Stimulated activated CD4-positive, alpha-beta T cell treated with anti-CD3 and anti-CD28 coated beads, Interleukin-4, amount 100 ng/mL, for 4 hours (primary cell): ENCODE measurements at places on chromosomes 5 and 9.

GRCh38 chr9:86766511-86766910, 180.8 kb downstream of the GAS1 start:
- no peak for DNase-seq

GRCh38 chr9:131366761-131367401, 27.0 kb upstream of the PRRC2B start:
- no peak for DNase-seq

DNA sequence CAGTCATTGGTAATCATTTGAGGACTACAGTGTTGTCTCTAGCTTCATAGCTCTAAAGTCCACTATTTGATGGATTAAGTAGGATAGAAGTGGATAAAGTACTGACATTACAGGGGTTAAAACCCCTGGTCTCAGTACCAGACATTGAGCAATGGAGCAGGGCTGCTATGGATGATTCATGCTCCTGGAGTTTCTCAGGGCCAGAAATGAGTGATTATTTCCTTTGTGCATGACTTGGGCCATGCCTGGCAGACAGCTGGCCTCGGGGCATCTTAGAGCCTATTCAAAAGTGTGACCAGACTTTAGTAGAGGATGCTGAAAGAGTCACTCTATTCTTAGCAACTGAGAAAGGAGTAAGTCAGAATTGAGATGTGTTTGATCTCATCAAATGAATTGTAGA, 350.7 kb upstream of the TLE4 start:
- no peak for DNase-seq

GRCh38 chr5:13346401-13346800, 598.1 kb downstream of the DNAH5 start:
- DNase-seq = no peak

DNA sequence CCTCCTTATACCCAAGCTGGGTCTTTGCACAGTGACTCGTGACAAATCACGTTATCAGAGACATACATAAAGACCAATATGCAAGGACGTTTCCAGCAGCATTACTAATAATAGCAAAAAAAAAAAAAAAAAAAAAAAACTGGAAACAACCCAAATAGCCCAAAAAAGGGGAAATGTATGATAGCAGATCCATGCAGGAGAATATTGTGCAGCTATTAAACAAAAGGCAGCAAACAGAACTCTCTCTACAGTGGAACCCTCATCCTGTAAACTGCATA, 37.7 kb downstream of the C5orf15 start:
- DNase-seq = no peak

DNA sequence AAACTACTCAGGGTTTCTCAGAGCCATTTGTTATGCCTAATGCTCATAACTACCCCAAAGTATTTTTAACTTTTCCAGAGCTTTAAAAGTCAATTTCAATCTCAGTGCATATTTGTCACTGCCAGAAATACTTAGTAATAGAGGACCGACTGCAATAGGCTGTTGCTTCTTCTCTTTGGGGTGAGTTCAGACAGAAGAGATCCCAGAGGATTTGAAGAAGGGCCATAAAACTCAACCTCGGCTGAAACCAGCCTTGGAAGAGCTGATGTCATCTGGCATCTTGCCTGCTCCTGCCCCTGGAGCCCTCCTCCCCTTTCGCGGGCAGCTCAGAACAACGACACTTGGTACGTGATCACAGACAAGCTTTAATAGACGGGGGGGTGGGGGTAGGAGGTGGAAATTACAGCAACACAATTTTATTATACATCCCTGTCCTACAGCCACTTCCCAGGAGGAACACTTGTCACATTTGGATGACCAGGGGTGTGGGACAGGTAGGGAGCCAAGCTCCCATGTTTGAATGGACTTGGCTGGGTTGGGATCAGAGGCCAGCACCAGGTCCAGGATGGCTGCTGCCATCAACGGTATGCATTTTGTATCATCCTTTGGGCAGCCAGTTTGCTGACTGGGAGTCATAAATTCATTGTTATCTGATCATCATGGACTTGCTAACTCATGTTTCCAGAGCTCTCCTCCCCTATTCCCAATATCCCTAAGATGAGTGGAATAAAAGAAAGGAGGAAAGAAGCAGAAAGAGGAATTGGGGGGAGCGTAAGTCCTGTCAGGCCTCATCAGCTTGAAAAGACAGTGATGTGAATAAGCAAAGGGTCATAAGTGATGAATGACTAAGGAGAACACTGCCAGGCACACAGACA, 186.6 kb upstream of the PANK3 start:
- no peak for DNase-seq

DNA sequence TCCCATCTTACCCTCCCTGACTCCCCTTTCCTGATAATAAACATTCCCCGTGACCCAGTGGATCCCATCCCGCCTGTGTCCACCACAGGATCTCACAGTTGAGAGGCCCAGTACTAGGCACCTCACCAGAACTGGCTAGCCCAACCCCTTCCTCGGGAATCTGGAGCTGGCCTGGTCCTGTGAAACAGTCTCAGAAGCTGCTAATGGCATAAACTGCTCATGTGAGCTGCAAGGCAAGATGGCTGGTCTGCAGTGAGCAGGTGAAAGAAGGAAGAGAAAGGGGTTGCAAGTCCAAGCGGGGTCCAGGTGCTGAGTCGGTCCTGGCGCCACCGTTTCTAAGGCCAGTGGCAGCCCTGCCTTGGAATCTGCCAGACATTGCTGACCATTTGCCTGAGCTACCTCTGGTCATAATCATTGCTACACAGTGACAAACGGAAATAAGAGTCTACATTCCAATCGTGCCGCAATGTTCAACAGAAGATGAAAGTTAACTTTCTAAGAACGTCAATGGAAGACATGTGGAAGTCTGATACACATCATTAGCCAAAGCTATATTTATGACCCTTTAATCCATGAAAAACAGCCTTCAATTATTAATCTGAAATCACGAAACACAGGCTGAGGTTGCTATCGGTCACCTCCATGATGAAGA, 33.7 kb downstream of the DNAH5 start:
- no peak for DNase-seq
